ENCODE measurements at places on chromosomes 7 and 10.

GRCh38 chr10:71927159-71927558, 37.0 kb upstream of the CHST3 start:
- DNase-seq: no peak

DNA sequence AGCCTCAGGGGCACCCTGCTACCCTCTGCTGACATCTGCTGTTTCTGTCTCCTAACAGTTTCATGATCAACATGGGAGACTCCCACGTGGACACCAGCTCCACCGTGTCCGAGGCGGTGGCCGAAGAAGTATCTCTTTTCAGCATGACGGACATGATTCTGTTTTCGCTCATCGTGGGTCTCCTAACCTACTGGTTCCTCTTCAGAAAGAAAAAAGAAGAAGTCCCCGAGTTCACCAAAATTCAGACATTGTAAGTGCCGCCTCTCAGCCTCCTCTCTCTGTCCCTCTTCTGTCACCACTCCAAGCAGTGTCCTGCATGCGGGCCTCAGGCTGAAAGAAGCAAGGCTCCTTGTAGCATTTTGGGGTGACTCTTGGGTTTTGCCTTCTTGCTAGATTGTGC, 39.0 kb downstream of the POR start:
- no peak for DNase-seq

DNA sequence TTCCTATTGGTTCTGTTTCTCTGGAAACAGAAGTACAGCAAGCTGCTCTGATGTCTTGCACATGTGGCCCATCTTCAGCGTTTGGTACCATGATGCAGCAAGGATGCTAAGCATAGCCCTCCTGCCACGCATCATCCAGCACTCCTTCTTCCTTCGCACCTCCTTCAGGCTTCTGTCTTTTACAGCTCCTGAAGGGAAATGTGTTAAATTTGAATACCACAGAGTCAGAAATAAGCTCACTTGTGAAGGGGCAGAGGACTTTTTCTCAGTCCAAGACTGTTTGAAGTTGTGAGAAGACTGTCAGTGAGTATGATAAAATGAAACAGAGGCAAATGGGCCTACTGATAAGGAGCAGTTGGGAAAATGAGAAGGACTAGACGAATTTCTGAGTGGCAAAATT, 20.7 kb downstream of the TSPAN13 start:
- no peak for DNase-seq

DNA sequence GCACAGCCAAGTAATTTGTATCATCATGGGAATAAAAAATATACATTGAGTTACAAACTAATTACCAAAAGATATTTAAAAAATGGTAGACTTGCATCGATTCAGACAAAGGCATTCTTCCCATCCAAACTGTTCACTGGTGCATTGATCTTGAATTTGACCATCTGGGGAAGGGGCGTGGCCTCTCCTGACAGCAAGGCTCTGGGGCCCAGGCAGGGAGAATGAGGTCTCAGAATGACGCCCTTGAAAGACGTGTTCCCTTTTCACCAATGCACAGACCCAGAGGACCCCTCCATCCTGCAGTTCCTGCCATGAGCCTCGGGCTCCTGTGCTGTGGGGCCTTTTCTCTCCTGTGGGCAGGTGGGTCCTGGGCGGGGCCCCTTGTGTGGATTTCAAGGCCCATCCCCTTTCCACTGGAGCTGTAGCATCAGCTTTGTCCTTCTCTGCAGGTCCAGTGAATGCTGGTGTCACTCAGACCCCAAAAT, 91.1 kb upstream of the PRSS58 start:
- no peak for DNase-seq

- DNase-seq: no peak
Observed at GRCh38 chr10:103273041-103273441, 3.9 kb upstream of the INA start.

DNA sequence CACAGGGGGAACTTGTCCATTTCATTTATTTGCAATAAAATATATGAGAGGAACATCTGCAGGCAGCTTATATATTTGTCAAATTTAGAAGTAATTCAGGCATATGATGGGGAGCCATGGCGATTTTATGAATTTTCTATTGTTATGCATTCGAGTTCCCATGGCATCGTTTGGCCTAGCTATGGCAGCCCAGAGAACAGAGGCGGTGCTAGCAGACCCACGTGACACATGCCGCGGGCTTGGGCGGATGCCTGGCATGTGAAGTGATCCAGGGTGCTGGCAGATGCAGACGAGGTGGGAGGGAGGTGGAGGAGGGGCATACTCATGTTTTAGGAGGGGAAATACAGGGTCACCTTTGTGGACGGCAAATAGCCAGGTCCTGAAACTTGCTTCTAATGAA, 560.0 kb upstream of the GALNT17 start:
- DNase-seq: no peak

- no peak for DNase-seq
Observed at GRCh38 chr10:68208424-68209042, 23.4 kb downstream of the ATOH7 start.

GRCh38 chr10:88226891-88227290, 356.2 kb downstream of the RNLS start:
- DNase-seq: no peak

- DNase-seq: no peak
Observed at GRCh38 chr10:116097239-116097784, 175.7 kb downstream of the GFRA1 start.

- DNase-seq: no peak
Observed at GRCh38 chr7:424961-425793, 94.5 kb downstream of the PDGFA start.

- DNase-seq: no peak
Observed at GRCh38 chr7:134752006-134752760, 27.3 kb upstream of the CALD1 start.

DNA sequence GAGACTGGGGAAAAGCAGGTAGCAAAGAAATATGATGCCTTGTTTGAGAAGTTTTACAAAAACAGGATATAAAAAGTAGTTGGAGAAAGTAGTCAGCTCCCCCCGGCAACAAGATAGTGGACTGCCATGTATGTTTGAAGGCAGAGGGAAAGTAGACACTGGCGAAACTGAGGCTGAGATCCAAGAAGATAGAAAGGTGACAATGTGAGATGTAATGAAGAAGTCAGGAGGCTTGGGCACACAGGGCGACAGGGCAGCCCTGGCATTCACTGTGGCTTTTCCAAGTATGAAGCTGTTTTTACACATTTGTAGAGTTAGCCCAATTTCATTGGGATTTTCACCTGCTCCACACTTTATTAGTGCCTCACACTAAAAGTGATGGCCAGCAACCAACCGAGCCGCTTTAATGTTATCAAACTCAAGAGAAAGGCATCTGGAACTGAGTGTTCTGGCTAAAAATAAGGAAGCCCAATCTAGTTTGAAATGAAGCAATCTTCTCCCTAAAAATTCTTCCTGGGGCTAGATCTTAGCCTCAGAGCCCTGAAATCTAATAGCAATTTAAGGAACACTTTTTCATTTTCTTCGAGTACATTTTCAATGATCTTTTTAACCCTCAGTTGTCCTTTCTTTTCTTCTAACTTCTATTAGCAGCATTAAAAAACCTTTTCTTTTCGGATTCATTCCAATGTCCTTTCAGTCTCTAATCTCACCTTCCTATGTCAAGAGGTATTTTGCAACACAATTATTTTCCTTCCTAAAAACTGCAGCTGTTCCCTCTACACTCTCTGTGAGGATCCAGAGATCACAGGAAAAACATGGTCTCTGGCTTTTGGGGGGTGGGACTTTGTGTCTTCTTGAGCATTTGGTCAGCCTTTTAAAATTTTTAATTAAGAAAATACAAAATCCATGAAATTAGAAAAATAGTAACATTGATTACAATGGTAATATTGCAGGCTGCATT, 108.0 kb downstream of the RNLS start:
- DNase-seq: no peak

GRCh38 chr10:34203966-34204630, 611.0 kb downstream of the PARD3 start:
- no peak for DNase-seq

DNA sequence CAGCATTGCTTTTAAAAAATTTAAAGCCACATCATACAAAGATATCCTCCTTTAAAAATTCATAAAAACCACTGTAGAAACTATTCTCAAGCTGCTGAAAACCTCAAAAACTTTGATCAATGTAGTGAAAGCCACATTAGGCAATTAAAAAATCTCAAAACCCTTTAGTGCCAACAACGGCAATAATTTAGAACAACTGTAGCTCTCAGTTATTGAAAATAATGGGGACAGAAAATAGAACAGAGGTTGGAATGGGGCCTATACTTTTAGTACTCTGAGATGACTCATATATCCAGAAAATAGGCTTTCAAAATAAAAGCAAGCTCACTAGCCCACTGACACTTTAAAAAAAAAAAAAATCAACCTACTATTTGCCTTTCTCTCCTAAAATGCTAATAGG, 87.5 kb downstream of the GSAP start:
- DNase-seq: no peak

DNA sequence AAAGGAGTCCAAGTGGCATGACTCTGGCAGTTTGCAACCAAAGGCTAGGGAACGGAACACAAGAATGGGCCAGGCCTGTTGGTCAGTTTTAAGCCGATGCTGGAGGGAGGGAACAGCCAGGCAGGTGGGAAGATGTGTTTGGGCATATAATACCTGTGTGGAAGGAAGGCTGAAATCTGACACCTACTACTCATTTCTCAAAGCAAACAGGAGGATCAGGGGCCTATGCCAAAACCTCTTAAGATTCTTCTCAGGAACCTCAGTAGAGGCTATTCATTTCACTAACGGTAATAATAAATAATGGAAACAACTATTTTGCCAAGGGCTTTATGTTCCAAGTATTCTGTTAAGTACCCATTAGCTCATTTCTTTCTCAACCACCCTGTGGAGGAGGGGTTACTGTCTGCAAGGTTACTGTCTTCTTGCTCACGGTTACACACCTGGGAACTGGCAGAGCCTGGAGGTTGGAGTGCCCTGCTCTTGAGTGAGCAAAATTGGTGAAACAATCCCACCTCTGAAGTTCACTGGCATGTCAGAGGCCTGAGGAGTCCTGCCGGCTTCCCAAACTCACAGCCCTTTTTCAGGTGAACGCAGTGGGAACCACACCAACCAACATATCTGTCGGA, 35.5 kb downstream of the GOT1 start:
- DNase-seq: no peak

DNA sequence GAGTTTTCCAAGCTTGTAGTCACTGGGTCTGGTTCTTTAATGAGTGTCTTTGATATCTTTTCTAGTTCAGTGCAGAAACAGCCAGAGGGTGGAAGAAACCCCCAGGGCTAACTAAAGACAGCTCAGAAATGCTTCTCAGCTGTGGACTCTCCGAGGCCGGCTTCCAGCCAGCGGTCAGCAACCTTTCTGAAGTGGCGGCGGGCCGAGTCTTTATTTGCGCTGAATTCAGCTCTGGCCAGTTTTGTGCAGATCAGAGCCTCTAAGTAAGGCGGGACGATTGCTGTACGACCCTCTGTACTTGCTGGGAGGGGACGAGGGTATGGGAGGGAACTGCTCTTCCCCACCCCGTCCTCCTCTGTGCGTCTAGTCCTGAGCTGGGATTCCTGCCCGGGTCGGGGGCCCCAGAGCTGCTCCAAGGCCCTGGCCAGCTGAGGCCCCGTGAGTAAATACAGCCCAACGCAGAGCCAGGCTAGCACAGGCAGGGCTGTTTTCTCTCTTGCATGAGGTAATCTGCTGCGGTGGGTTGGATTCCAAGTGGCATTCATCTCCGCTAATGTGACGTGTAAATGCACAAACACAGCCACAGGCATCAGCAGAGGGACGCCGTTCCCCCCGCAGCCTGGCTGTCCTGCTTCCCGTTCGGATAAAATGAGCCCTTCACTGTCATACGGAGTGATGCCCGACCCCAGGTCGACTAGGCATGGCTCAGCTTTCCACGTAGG, 159.8 kb downstream of the PIP4K2A start:
- DNase-seq: no peak

DNA sequence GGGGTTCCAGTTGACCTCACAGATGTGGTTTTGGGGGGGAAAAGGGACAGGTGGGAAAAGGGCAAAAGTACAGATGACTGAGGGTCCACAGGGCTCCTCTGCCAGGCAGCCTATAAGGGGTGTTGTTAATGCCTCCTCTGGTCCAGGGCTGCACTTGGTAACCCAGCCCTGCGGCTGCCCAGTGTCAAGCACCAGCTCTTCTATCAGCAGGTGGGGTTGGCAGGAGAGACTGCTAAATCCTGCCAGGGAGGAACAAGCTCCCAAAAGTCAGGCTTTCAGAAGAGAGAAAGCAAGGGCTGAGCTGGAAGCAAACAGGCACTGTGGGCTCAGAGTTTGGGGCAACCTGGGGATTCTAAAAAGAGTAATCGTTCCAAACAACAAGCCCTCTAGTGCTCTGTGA, 39.1 kb downstream of the LRRC20 start:
- no peak for DNase-seq

DNA sequence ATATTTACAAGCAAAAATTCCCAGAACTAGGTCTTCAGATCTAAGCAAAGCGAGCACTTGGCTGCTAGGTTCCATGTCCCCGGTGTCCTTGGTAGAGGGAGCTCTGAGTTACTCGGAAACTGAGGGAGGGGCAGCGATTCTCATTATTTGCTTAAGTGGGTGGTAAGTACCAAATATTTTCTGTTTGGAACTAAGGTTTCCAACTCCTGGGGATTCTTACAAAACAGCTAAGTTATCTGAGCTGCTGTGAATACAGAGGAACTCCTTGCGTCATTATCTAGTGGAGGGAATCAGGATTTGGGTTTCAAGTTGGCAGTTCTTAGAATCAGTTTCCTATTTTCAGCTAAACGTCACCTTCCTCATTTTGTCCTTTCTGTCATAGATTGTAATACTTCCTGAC, 76.8 kb upstream of the IKZF1 start:
- DNase-seq: no peak

GRCh38 chr7:31096198-31096876, 44.2 kb downstream of the ADCYAP1R1 start:
- DNase-seq: no peak

- DNase-seq: no peak
Observed at GRCh38 chr10:26567351-26567721, 129.2 kb downstream of the APBB1IP start.

GRCh38 chr10:128608791-128609190, 482.6 kb upstream of the MKI67 start:
- DNase-seq: no peak
